CD8-positive, alpha-beta T cell (primary cell): ENCODE measurements at places on chromosomes 5 and 9.

GRCh38 chr9:87677776-87678587, 47.9 kb upstream of the CTSL start:
- DNase-seq, result no peak

GRCh38 chr5:79008362-79008761, 23.3 kb upstream of the ARSB start:
- DNase-seq, result no peak

- DNase-seq, result no peak
Observed at GRCh38 chr5:171528036-171528435, 108.6 kb downstream of the FGF18 start.

GRCh38 chr9:134358026-134358661, 31.9 kb downstream of the RXRA start:
- no peak for DNase-seq

DNA sequence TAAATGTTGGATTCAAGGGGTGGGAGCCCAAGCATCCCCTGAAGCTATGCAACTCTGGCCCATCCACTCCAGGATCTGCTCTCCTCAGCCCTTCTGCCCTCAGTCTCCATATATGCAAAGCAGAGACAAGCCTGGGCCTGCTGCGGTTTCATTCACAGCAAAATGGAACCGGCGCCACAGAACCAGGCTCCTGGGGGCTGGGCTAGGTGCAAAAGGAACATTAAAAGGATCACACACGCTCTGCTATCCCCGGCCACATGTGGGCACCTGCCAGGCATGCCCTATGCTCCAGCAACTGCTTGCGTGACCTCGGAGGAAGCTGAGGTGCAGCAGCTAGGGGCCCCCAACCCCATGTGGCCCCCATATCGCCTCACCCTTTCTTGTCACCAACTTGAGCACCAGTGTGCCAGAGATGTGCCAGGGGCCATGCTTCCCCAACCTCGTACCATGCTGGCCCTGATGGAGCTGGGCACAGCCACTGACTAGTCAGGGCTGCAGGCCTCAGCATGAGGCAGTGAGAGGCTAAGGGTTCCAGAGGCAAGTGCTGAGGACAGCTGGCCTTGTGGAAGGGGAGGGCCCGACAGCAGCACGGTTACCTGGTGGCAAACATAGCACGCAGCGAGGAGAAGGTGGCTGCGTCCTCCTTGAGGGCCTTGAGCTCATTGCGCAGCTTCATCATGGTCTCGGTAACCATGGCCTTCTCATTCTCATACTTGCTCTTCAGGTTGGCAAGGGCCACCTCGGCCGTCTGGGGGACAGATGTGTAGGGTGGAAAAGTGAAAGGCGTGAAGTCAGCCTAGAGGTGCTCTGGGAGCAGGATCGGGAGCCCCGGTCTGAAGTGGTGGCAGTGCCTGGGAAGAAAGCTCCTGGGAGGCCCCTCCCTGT, 47.2 kb downstream of the BICD2 start:
- DNase-seq, result no peak

GRCh38 chr9:114264806-114265550, 57.9 kb upstream of the ORM1 start:
- no peak for DNase-seq

- DNase-seq, result no peak
Observed at GRCh38 chr9:112861638-112862555, 28.8 kb downstream of the SLC46A2 start.

GRCh38 chr5:82807021-82807420, 270.2 kb downstream of the TMEM167A start:
- no peak for DNase-seq

- DNase-seq, result no peak
Observed at GRCh38 chr9:37922363-37923117, 18.6 kb upstream of the SLC25A51 start.

DNA sequence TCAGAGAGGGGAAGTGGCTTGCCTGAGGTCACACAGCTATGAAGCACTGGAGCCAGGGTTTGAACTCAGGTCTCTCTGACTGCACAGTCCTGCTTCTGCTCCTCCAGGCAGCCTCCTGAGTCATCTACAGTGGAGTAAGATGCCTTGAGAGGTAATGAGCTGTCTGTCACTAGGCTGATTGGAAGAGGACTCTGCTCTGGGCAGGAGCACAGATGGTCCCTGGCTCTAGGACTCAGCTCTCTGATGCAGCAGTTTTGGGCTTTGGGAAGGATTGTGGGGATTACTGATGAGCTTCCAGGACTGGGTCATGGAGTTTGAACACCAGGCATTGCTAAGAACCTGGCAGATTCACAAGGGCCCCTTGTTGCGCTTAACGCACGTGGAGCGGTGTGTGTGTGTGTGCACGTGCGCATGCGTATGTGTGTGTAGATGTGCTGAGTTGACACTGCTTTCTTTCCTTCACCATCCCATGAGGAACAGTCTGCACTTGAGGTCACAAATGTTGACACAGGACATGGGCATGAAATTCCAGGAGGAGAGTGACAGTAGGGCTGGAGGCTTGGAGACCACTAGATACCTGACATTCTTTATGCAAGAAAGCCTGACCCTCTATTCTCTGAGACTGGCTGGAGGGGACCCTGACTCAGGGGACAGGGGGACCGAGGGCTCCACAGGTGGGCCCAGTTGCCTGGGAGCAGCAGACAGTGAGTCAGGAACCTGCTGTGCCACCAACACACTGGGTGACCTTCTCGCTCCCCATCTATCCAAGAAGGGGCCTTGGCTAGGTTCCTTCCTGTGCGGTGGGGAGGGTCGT, 170.5 kb downstream of the RGS3 start:
- DNase-seq, result no peak

DNA sequence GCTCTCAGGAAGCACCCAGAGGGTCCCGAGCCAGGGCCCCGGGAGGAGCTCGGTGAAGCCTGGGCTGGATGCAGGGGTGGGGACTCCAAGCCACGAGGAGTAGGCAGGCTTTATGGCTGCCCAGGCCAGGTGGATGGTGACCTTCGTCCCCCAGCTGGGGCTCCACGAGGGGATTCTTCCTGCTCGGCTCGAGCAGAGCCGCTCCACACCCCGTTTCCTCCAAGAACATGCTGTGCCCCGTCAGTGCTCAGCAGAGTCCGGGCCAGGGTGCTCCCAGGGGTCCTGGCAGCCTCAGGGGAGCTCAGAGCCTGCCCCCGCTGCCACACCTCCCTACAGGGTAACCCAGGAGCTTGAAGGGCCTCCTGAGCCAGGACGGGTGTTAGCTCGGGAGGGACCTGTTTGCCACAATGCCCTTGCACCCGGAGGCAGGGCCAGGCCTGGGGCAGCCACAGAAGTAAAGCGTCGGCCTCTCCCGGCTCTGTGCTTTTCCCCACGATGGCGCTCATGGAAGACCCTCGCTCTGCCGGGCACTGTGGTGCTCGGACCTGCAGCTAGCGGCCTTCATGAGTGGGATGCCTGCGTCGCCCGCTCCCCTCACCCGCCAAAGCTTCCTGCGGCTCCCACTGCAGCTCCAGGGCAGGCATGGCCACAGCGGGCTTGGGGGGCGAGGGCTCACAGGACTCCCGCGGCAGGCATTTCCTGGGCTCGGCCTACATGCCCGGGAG, 86.8 kb downstream of the KCNT1 start:
- DNase-seq, result no peak

DNA sequence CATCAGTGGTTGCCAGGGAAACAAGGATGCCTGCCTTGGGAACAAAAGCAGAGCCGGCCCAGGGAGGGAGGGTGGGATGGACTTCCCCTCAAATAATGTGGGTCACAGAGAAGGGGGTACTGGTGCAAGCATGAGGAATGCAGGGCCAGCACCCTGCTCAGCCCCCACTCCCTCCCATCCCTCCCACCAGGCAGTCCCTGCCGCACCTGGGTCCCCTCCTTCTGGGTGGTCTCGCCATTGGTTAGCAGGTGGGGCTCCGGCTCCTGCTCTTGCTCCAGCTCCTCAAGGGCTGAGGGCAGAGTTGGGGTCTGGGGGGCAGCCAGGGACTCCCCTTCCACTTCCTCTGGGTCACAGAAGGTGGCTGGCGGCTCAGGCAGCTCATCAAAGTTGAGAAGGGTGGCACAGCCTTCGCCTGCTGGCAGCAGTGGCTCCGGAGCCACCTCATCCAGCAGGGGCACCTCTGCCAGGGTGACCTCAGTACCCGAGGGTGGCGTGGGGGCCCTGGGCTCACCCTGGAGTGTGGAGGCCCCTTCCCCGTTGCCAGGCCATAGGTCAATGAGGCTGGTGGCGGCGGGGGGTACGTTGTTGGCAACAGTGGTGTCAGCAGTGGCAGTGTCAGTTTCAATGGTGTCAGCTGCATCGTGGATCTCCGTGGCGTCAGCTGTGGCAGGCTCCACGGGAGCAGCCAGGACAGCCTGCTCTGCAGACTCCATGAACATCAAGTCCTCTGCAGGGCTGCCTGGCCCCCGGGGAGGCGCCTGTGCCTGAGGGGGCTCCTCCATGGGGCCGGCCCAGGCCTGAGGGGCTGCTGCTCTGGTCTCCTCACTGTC, 11.5 kb downstream of the PRR7 start:
- no peak for DNase-seq

- no peak for DNase-seq
Observed at GRCh38 chr9:129335464-129336129, 157.5 kb upstream of the IER5L start.

DNA sequence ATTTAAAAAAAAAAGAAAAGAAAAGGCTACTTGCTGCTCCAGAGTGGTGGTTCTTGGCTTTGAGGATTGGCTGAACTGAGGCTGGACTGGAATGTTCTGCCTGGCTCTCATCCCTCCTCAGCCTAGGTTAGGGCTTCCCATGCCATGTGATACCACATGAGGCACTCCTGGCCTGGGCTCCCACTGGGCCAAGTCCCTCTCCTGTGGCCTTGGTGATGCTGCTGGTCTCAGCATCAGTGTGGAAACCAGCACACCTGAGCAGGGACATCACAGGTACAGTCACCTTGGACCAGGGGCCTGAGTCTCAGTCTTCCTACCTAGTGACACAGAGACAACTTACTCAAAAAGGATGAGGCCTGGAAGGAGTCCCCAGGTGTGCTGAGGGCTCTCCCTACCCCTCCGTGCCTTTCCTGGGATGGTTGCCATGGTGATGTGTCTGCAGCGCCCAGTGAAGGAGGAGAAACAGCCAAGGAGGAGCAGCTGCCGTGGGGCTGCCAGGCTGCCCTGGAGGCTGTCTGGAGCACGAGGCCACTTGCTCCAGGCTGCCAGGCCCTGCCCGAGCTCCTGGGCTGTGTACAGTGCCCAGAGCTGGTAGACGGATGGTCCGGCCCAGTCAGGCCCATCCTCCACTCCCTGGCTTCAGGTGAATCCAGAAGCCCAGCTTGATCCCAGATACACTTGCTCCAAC, 71.0 kb downstream of the WNK2 start:
- no peak for DNase-seq

GRCh38 chr9:120949290-120949689, 22.7 kb upstream of the TRAF1 start:
- DNase-seq, result no peak

GRCh38 chr5:177966839-177967166, 29.2 kb downstream of the PROP1 start:
- no peak for DNase-seq

- no peak for DNase-seq
Observed at GRCh38 chr9:122841501-122841900, 13.1 kb upstream of the PDCL start.

DNA sequence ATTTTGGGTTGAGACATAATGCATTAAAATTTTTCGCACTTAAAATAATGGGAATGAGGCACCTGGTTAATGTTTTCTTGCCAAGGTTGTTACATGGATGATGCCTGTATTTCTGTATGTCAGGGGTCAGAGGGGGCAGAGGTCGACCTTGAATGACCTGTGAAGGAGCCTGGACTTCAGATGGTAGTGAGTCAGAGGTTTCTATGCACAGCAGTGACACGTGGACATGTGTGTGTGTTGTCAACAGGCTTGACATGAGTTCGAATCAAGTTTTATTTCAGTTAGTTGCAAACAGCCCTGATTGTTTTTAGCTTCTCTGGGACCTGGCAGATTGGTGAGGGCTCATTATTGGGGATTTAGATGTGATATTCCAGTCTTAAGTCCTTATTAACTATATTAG, 3.6 kb downstream of the IL5 start:
- no peak for DNase-seq

- no peak for DNase-seq
Observed at GRCh38 chr5:143217065-143217803, 186.3 kb downstream of the NR3C1 start.

DNA sequence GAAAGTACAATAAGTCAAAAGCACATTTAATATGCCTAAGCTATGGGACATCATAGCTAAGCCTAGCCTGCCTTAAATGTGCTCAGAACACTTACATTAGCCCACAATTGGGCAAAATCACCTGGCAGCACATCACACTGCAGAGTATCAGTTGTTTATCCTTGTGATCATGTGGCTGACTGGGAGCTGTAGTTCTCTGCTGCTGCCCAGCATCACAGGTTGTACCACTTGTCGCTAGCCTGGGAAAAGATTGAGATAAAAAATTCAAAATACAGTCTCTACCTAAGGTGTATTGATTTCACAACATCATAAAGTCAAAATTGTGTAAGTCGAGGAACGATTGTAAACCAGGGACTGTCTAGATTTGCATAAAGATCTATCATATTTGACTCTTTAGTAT, 58.6 kb downstream of the CAMK4 start:
- no peak for DNase-seq

- no peak for DNase-seq
Observed at GRCh38 chr5:157354800-157355199, 88.9 kb downstream of the CYFIP2 start.

DNA sequence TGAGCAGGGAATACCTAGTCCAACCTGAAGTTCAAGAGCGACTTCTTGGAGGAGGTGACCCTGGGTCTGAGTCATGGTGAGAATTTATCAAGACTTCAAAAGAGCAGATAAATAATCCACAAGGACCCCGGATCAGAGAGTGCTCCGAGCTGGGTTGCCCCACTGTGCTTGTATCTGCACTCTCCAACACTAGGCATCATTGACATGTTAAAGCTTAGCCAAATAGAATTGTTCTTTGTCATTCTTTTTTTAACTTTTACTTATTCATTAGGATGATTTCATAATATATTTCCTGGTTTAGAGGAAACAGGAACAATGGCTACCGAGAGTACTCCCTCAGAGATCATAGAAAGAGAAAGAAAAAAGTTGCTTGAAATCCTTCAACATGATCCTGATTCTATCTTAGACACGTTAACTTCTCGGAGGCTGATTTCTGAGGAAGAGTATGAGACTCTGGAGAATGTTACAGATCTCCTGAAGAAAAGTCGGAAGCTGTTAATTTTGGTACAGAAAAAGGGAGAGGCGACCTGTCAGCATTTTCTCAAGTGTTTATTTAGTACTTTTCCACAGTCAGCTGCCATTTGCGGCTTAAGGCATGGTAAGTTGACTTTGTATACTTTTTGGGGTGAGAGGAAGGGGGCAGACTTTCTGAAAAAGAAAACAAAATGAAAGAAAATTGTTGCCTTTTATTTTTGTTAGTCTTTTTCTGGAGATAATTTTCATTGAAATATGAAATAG, at the start of gene CARD6:
CARD6 (plus strand) TSS at position 300 of the 738 bp plus-strand sequence; CDS start at position 316, 16 bp downstream.
- no peak for DNase-seq

DNA sequence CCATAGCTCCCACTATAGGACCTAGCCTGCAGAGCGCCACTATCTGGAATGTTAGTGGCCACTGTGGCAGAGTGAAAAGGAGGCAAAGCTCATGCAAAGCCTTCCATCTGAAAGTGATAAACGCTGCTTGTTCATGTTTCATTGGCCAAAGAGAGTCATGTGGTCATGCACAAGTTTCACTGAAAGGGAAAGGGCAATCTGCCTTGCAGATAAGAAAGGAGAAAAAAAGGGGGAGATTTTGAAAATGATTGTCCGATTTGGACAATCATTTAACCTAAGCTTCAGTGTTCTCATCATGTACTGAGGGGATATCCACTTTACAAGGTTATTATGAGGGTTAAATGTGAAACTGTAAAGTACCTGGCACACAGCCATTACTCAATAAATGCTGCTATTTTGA, 9.0 kb upstream of the MOB3B start:
- no peak for DNase-seq

GRCh38 chr5:56471707-56472106, 238.6 kb upstream of the ANKRD55 start:
- DNase-seq, result no peak

- no peak for DNase-seq
Observed at GRCh38 chr5:173123416-173123815, 20.9 kb upstream of the BNIP1 start.
